ENCODE measurements at places on chromosomes 2 and 18.

DNA sequence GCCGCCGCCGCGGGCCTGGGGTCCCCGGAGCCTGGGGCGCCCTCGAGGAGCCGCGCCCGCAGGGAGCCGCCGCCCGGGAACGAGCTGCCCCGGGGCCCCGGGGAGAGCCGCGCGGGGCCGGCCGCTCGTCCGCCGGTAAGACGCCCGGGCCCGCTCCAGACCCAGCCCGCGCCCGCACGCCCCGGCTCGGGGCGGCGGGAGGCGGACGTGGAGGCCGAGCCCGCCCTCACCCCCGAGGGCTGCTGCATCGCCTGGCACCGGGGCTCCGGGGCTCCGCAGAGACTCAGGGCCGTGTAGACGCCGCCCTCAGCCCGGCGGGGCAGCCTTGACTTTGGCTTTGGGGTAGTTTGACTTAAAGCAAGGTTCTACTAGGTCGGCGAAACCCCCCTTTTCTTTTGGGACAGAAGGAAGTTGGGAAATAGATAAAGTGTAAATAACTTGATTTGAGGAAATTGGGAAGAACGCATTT is 335 bp downstream of the ERFE start:
- no peak for DNase-seq

- no peak for DNase-seq
These were observed 180.9 kb downstream of the SMAD2 start for GRCh38 chr18:47749600-47749973.

- DNase-seq, result no peak
These were observed 93.5 kb upstream of the OTOS start for GRCh38 chr2:240233885-240234502.

GRCh38 chr18:79392226-79392625 is 3.5 kb upstream of the NFATC1 start:
- DNase-seq, result no peak

GRCh38 chr2:143030127-143030526 is 99.1 kb upstream of the ARHGAP15 start:
- DNase-seq, result no peak

DNA sequence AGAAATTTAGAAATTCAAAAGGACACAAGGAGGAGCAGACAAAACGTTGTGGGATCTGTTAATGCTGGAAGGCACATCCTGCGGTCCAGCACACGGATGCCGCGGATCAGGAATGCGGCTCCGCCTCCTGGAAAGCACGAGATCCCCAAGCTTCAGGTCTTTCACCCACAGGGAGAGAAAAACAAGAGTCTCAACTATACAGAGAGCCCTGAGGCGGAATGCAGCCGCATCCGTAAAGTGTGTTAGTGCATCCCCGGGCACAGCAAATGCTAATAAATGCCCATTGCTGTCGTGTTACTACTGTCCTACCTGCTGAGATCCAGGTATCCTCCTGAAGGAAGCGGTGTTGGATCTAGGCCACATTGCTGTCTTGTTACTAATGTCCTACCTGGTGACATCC is 303.9 kb downstream of the EIPR1 start:
- no peak for DNase-seq

GRCh38 chr2:9168821-9169221 is 37.8 kb upstream of the ASAP2 start:
- DNase-seq, result no peak

DNA sequence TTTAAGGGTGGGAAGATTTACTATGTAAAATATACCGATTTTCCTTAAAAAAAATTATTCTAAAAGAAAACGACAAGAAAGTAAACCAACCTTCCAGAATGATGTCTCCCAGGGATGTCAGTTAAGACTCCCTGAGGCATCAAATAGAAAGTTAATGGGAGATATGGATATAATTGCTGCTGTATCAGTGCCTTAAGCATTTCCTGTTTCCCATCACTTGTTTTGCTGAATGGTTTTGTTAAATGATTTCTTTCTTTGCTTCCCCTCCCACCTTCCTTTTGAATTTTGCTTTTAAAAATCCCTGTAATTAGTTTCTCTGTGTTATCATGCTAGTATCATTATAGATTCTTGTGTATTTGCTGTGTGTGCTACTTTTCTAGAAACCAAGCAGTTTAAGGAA is 154.3 kb upstream of the CWC22 start:
- DNase-seq, result no peak

- DNase-seq, result no peak
These were observed 587 bp upstream of the TANK start for GRCh38 chr2:161159456-161160225.

GRCh38 chr2:178521304-178522150 is 41.3 kb downstream of the PLEKHA3 start:
- DNase-seq, result no peak

GRCh38 chr2:9590641-9591040 is 35.0 kb upstream of the ADAM17 start:
- no peak for DNase-seq

DNA sequence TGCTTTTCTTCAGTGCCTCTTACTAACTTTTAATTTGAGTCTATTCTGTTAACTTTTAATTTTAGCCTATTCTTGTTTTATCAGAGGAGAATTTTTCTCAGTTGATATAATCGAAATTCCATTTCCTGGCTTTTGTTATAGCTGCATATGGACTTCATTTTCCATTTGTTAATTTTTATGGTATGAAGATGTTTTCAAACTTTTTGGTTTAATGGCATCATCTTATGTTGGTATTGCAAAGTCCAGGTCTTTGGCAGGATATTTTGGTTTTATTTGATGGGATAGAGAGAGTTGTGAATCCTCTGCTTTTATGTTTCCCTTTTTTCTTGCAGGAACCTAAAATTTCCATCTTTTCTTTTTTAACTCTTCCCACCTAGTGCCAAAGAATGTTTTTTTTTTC is 70.9 kb upstream of the RAPGEF4 start:
- no peak for DNase-seq

DNA sequence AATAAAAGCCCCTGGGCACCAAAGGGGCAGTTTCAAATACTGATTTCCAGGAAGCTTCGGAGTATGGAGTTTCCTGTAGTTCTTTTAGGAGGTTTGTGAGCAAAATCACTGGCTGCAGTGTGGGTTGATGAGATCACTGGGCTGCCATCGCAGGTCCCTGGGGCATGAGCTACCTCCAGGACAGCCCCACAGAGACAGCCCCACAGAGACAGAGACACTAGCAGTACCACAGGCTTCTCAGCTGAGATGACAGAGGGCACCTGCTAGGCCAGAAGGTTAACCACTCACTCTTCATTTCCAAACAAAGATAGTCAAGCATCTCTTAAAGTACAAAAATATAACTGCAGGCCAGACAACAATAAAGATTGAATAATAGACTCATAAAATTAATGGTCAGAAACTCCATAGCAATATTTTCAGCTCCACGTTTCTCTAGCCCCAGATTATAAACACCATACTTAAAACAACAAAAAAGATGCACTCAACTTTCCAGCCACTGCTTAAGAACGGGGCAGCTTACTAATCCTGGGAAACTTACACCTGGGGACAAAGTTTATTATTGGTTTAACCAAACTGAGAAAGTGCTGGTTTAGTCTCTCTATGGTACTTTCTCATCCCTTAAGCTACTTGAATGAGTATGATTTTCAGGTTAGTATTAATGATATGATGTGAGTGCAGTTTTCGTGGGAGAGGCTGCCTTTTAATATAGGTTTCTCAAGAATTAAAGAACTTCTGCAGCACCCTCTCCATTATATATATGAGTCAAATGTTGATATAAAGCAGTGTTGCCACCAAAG is 11.6 kb downstream of the AFF3 start:
- DNase-seq, result no peak

DNA sequence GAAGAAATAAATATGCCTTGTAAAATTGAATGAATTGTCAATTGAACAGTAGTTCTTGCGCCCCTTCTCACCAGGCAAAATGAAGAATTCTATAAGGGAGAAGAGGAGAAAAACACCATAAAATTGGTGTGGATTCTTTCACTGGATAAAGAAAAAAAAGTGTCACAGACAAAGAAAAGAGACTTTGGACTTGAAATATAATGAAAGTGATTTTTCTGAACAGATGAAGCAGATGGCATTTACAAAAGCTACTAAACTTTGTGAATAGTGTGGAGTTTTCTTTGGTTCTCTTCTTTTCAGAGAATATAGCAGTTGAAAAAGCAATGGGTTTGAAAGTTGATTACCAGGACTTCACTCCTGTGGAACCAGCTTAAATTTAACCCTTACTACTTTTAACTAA is 945.7 kb downstream of the DSC3 start:
- DNase-seq, result no peak

DNA sequence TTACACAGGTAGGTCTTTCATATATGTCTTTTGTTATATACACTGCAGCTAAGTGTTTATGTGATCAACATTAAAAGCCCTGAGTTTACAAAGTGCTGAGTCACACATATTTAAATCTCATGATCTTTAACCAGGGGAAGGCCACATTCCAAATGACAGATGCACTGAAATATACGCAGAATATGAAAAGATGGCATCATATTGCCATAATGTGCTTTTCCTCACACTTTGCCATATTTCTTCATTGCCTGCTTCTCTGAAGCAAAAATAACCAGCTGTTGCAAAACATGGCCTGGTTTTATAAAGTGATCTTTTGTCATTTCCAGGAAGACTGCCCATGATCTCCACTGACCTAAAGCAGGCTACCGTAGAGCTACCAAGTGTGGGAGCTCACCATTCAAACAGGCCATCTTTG is 93.5 kb upstream of the MAPRE2 start:
- no peak for DNase-seq

GRCh38 chr2:231410293-231411004 is 14.9 kb downstream of the B3GNT7 start:
- DNase-seq, result no peak

GRCh38 chr2:236507393-236508085 is 62.1 kb upstream of the ACKR3 start:
- DNase-seq, result no peak

- no peak for DNase-seq
These were observed 40.5 kb downstream of the SPHKAP start for GRCh38 chr2:228140934-228141528.

DNA sequence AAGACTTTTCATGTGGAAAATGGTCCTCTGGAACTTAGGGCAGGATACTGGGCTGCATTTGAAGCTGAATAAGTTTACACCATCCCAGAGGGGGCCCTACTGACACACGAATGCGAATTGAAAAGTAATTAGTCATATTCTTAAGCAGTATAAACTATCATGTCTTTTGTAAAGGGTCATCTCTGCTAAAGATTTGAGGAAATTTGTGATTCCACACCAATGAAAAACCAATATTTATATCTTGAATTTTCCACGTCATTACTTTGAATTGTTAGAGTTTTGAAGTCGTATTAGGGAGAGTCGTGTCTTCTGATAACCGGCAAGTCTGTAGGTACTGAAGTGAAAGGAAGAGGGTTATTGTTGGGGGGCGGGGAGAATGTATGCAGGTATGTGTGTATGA is 4.1 kb upstream of the OTX1 start:
- DNase-seq, result no peak

Measured in GOT3 (cell line).